GM20000 (cell line): ENCODE measurements at places on chromosomes 6 and 20.

DNA sequence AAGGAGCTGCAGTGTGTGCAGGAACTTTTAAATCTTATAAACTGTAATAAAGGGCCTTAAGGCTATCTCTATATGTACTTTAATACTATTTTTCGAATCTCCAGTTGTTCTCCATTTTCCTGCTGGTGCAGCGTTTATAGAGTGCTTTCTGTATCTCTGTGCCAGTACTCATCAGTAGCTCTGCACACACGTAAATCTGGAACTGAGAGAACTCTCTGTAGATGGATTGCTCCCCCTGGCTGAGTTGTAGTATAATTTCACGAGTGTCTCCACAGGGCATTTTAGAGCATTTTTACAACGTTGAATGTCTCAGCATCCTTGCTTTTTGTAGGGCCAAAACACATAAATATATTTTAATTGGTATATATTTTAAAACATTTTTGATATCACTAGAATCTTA is 256.5 kb downstream of the TRDN start:
- no peak for DNase-seq

DNA sequence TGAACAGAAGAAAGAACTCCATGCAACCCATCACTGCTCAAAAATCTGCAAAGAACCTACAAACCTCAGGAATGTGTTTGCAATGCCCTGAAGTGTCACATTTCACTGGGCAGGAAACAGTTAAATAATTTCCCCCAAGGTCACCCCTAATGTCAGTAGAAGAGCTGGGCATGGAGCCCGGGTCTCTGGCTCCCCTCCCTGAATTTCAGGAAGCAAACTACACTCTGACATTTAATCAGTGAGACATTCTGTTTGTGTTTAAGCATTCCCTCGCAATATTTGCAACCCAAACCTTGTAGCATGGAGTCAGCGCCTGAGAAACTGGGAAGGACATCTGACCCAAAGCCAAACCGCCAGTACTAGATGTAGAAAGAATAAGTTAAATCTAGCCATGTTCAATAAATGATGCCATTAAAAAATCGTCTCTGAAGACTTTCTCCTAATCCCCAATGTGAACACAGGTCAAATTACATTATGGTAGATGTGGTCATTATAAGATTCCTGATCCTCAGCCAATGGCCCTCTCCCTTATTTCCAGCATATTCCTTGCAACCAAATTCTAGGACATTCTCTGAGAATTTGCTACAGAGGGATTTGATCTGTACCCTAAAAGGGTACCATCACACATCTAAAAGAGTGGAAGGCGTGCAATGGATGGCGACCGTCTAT is 91.2 kb upstream of the ADTRP start:
- no peak for DNase-seq

DNA sequence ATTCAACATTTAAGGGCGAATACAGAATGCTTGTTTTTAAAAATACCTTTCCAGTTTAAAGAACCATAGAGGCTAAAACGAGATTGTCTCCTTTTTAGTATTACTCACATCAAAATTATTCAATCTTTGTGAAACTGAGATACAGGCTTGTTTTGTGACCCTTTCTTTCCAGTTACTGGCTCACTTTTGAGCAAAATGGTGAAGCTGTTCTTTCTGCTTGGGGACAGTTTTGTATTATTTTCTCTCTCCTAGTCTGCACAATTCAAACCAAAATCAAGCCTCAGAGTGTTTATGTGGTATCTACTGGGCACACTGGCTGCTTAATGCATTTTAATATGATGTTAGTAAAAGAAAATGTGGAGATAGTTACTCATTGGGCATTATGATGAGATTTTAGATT is 36.5 kb downstream of the HIVEP1 start:
- DNase-seq = no peak

GRCh38 chr6:17291778-17292177 is 10.6 kb downstream of the RBM24 start:
- no peak for DNase-seq

GRCh38 chr6:33443025-33443424 is 11.4 kb upstream of the ZBTB9 start:
- DNase-seq = no peak
